Pancreas (tissue), 10 donors: ENCODE measurements at places on chromosomes 2 and 18. TPM values are rescaled to one million over a fixed set of nuclear protein-coding genes. Genes with fewer than 3 reads are reported as not detected.

DNA sequence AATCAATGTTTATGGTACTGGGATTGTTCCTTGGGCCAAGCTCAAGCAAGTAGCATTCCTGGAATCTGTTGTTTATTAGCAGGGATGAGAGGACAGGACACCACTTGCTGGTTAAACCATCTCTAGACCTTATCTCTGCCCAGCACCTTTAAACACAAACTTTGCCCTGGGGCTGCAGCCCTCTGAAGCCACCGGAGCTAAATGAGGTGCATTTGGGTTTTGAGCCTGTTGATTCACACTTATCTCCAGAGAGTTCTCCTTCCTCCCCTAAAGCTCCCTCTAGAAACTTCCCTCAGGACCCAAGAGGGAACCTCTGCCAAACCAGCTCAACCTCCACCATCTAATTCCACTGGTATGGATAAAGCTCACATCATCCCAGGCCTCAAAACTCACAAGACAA lies 94.8 kb upstream of the EPAS1 start:
- H3K27ac ChIP-seq: no peak overlapping the region
- no peak overlapping the region for H3K4me3 ChIP-seq
- H3K36me3 ChIP-seq: no peaks in the 10 kb centered on the region

- H3K27me3 ChIP-seq: no peaks in the 10 kb centered on the region
- H3K4me1 ChIP-seq: no peaks in the 10 kb centered on the region
- DNase-seq: no peak
- no peaks in the 10 kb centered on the region for H3K36me3 ChIP-seq
- no peak overlapping the region for H3K4me3 ChIP-seq
Observed at GRCh38 chr18:8595445-8595844, 13.8 kb upstream of the RAB12 start.

Gene LAPTM4A
- total RNA-seq: 79.5 TPM

DNA sequence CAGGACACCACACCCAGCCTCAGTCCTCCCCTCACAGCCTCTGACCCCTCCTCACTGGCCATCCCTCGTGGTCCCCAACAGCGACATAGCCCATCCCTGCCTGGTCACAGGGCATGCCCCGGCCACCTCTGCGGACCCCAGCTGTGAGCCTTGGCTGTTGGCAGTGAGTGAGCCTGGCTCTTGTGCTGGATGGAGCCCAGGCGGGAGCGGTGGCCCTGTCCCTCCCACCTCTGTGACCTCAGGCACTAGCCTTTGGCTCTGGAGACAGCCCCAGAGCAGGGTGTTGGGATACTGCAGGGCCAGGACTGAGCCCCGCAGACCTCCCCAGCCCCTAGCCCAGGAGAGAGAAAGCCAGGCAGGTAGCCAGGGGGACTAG lies 7.9 kb downstream of the DES start:
- DNase-seq: no peak
- no peaks in the 10 kb centered on the region for H3K36me3 ChIP-seq
- H3K4me1 ChIP-seq: no peaks in the 10 kb centered on the region

DNA sequence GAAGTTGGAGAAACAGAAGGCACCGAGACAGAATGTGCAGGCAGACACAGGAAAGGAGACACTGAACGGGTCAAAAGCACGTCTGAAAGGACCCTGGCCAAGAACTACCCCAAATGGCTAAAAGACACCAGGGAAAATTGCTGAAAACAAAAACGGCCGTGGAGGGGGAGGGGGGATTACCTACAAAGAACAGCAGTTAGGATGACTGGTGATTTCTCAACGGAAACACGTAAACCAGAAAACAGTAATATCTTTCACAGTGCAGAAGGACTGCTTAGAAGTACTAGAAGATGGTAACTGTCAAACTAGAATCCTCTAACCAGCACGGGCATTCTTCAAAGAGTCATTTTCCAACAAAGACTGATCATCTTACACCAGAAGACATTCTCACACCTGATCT lies 142.6 kb downstream of the HDAC4 start:
- no peaks in the 10 kb centered on the region for H3K27me3 ChIP-seq
- no peaks in the 10 kb centered on the region for H3K36me3 ChIP-seq
- DNase-seq: no peak
- no peak overlapping the region for H3K27ac ChIP-seq
- H3K4me3 ChIP-seq: no peak overlapping the region
- no peaks in the 10 kb centered on the region for H3K4me1 ChIP-seq

GRCh38 chr2:82839036-82839435 lies 1620.0 kb downstream of the SUCLG1 start:
- no peak overlapping the region for H3K4me3 ChIP-seq
- no peaks in the 10 kb centered on the region for H3K4me1 ChIP-seq
- no peaks in the 10 kb centered on the region for H3K27me3 ChIP-seq
- no peak overlapping the region for H3K27ac ChIP-seq

DNA sequence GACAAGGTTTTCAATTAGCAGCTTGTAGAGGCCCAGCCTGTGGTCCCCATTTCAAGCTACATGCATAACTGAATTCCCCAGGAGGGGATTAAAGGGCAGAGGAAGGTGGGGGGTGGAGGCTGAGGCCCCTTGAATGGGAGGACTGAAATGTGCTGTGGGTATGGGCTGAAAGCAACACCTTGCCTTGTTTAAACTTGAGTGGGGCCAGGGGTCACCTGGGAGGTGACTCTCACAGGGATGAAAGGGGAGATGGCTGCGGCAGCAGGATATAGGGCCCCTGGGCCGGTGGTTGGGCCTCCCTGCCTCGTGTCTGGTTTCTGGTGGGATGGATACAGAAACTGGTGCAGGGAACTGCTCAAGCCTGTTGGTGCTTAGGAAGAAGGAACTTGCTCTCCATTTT lies 225.9 kb upstream of the SPRED2 start:
- no peak overlapping the region for H3K27ac ChIP-seq
- H3K27me3 ChIP-seq: no peaks in the 10 kb centered on the region
- H3K36me3 ChIP-seq: no peaks in the 10 kb centered on the region
- peaks cover 9% of the 10 kb centered on the region for H3K4me1 ChIP-seq
- H3K4me3 ChIP-seq: no peak overlapping the region
- DNase-seq: no peak
